Mammary epithelial cell (primary cell): ENCODE measurements at places on chromosomes 2 and 18. TPM values are rescaled to one million over a fixed set of nuclear protein-coding genes. Genes with fewer than 3 reads are reported as not detected.

Gene LHCGR
- total RNA-seq = not detected

GRCh38 chr2:204203704-204204103 is 267.1 kb downstream of the ICOS start:
- no peak for DNase-seq

Gene GKN2
- total RNA-seq = not detected

DNA sequence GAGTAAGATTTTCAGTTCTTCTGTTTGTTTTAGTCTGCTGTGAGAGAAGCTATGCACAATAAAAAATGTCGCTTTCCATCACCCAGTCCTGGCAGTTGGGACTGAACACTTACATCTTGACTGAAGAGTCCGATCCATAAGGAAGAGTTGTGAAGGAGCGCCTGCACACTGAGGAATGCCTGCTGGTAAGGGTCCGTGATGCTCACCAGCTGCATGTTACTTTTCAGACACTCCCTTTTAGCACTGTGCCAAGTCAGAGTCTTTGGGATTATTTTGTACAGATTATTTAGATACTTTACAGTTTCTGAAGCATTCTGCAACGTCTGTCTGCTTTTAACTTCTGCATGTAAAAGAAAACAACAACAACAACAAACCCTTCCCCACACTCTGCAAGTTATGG is 42.6 kb upstream of the CD302 start:
- no peak for DNase-seq

- no peak for DNase-seq
These were observed 97.5 kb downstream of the MAP4K4 start for GRCh38 chr2:101795033-101795432.

Gene DPP10
- 0.17 TPM for total RNA-seq

DNA sequence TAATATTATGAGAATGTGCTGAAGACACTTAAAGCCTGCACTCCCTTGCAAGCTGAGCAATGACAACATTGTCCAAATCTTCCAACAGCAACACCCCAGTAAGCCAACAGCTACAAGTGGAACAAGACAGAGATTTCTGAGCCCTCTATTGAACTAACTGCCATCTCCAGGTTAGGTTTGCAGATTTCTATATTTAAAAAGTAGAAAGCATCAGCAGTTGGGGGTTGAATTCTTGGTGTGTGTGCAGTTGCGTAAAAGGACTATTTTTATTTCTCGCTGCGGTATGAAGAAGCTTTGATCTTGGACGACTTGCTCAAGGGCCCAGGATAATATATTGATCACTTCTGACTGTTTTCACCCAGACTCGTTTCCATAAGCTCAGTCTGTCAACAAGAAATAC is 106.2 kb upstream of the ZFP36L2 start:
- DNase-seq = no peak

Gene CPLX4
- total RNA-seq = not detected in 2 replicates

GRCh38 chr2:62334009-62334408 is 138.1 kb downstream of the B3GNT2 start:
- DNase-seq = no peak

DNA sequence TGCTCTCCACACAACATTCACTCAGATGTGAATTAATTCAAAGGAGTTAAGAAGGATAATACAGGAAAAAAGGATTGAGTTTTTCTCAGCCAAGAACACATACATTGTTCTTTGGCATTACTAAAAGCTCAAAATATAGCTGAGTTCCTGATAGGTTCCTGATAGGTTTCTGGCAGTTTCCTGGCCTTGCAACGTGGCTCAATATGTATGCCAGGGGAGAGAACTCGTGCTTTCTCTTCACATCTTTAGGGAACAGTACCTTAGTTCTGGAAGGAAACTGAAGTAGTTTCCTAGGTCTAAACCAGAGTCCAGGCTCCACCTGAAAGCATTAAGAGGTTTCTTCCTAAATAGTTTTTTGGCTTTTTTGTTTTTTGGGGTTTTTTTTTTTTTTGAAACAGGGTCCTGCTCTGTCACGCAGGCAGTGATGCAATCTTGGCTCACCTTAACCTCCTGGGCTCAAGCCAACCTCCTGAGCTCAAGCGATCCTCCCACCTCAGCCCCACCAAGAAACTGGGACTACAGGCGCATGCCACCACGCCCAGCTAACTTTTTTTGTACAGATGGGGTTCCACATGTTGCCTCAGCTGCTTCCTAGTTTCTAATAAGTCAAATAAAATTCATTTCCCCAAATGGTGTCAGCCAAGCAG is 42.8 kb downstream of the ESCO1 start:
- peak; percentile 23 for DNase-seq

- DNase-seq = no peak
These were observed 9.7 kb upstream of the OTOS start for GRCh38 chr2:240149943-240150784.

- DNase-seq = no peak
These were observed 1.9 kb upstream of the HOXD9 start for GRCh38 chr2:176120364-176121189.

DNA sequence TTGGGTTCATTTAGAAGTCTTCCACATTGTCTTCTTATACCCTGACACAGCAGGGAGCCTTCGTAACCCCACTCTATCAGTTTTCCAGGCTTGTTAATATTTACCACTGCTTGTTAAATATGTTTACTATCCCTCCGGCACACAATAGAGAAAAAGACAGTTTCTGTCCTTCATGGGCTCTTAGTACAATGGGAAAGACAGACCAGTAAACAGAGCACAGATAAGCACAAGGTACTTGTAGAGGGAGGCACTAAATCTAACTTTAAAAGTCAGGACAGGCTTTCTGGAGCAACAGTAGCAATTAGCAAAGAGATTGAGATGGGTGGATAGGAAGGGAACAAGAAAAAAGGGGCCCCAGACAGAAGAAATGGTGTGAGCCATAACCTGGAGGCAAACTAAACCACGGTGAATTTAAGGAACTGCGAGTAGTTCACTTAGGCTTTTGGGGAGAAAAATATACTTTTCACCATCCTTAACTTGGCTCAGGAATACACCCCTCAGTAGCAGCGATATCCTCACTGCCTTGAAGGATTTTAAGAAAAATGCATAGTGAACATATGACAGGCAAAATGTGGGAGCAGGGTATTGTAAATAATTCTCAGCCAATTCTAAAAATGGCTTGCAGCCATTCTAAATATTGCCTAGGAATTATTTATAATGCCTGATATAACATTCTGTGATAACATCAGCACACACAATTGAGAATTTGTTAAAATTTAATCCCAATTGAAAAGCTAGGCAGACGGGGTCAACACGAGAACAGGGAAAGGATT is 383.7 kb downstream of the CDH2 start:
- no peak for DNase-seq

GRCh38 chr2:68428746-68429145 is 38.3 kb downstream of the FBXO48 start:
- DNase-seq = no peak

Gene POTEF
- 0.33 TPM for total RNA-seq

Gene NEU4
- total RNA-seq = not detected in 2 replicates

DNA sequence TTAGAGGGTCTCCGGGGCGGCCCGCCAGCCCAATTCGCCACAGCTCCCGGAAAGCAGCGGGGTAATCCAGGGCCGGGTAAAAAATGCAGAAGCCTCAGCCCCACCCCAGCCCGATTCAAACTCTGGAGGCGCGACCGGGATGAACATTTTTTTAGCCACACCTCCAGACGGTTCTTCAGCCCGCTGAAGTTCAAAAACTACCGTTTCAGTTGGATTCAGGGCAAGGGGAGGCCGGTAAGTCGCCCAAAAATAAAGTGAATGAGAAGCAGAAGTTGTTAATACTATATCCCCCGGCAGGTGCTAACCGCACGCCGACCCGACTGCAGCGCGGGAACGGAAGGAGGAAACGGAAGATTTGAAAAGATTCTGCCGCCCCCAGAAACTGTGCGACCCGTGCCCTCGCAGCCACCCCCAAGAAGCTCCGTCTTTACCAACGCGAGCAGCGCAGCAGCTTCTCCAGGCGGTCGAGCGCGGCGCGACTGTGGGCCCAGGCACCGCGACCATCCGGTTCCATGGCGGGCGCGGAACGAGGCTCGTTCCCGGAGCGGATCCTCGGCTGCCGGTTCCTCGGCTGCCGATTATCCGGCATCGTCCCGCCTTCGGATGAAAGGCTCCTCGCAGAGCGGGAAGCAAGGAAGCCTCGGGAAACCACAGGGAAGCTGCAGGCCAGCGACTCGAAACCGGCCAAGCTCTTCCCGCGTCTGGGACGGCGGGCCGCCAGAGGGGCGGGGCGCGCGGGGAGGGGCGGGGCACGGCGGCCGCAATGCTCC is at the start of gene BARD1:
Gene BARD1 (minus strand): TSS at position 703 of the 770 bp plus-strand sequence. CDS start 114 bp downstream, at position 589.
- DNase-seq = peak; percentile 67

DNA sequence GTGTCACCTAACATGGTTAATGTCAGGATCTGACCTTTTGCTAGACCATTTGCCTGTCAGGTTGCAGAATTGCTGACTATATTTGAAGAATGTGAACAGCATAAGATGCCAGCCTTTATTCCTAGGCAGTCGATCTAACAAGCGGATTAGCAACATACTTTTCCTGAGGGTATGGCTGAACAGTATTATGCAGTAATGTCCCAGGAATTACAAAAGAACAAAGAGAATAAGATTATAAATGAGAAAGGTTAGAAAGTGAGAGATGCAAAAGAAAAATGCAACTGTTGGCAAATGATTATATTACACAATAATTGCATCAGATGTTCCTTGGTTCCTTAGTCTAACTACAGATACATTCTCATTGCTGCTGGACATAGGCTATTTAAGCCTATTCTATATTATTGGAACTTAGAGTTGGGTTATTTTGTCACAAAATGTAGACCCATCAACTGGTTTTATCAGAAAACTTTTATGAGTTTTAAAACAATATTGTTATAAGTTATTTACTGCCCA is 647.1 kb upstream of the CRIM1 start:
- no peak for DNase-seq

DNA sequence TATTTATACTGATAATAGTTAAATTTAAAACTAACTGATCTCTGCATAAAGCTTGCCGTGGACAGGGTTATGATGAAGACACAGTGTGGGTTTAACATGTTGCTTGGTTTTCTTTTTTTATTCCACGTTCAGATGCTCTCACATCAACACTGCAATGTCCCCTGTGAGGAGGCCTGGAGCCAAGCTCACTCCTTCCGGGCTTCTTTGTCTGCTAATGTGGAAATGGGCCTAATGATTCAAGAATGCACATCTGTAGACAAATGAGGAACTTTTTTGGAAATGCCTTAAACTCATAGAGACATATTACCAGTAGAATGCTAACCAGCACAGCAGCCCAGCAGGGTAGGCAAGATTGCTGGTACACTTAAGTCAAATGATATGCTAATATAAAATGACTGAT is 208.0 kb downstream of the GALR1 start:
- DNase-seq = no peak

- DNase-seq = no peak
These were observed 33.8 kb downstream of the ACVR1 start for GRCh38 chr2:157842106-157842879.

DNA sequence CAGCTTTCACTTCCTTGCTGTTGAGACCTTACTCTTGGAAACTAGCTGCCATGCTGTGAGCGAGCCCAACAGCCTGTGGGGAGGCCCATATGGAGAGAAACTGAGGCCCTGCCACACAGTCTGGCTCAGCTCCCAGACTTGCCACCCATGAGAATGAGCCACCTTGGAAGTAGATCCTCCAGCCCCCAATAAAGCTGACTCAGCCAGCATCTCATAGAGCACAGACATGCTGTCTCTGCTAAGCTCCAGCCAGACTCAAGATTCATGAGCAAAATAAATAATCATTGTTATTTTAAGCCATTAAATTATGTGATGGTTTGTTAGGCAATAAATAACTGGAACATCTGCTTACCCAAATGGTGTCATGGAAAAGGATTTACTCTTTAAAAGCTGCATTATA is 53.6 kb upstream of the DDX18 start:
- no peak for DNase-seq

Gene PLCD4
- total RNA-seq = 1.8 TPM

GRCh38 chr2:157508676-157509075 is 64.8 kb upstream of the CYTIP start:
- DNase-seq = peak; percentile 3

- no peak for DNase-seq
These were observed 20.1 kb upstream of the LTBP1 start for GRCh38 chr2:32926708-32927084.

Gene IL37
- not detected in 2 replicates for total RNA-seq

Gene CCDC141
- not detected for total RNA-seq

DNA sequence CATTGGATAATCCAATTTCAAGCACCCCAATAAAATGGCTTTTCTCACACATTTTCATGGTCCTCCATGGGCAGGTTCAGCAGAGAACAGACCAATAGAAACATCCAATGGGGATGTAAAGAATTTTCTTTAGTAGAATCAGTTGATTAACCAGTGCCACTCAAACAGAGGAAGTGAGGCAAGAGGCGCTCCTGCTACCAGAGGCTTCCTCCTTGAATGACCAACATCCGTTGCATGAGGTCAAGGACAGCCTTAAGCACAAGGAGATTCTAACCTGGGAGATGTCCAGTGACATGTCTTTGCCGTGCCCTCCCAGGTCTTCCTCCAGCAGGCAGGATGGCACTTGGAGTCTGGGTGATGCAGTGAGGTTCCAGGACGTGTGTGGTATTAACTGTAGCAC is 146.6 kb downstream of the PIEZO2 start:
- no peak for DNase-seq

- no peak for DNase-seq
These were observed 415.1 kb upstream of the LRRTM1 start for GRCh38 chr2:80719607-80720006.

GRCh38 chr18:9147440-9148202 is 11.0 kb downstream of the ANKRD12 start:
- peak; percentile 62 for DNase-seq

GRCh38 chr2:16071865-16072637 is 131.7 kb downstream of the MYCN start:
- no peak for DNase-seq

Gene CHCHD5
- total RNA-seq = 10.2 TPM

DNA sequence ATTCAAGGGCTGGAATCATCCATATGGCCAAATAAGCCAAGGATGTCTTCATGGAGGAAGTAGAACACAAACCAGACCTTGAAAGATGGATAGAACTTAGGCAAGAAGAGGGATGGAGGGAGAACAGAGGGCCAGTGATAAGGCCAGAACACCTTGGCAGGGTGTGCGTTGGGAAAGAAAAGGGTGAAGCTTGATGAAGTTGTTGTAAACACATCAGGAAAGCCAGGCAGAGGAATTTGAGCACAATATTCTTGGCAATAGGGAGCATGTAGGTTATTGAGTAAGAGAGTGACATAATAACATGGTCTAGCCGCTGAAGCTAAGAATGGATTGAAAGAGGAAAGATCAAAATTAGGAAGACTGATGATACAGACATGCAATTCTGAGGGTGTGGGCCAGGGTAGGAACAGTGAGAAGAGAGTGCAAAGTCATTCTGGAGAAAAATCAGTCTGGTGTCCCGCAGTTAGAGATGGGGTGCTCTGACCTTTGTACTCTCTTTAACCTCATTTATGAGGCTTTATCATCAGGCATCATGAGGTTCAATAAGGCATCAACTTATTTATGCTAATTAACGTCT is 41.0 kb downstream of the SLC14A2 start:
- no peak for DNase-seq
